Brain microvascular endothelial cell (primary cell): ENCODE measurements at places on chromosomes 6 and 20.

DNA sequence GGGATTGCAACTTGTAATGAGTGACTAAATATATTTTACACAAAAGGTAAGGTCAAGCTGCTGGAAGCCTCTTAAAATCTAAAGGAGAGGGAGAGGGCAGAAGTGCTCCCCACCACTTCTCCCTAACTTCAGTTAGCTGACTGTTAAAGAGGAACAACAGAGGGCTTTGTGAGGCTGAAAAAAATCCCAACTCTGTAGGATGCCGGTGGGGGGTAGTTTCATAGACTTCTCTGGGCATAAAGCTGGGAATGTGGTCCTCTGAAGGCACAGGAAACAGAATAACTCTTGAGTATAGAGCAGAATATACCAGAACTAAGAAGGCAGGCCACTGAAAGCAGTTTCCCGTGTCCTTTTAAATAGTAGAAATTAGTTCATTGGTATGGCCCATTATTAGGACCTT is 71.6 kb downstream of the KIF6 start:
- DNase-seq, result no peak

DNA sequence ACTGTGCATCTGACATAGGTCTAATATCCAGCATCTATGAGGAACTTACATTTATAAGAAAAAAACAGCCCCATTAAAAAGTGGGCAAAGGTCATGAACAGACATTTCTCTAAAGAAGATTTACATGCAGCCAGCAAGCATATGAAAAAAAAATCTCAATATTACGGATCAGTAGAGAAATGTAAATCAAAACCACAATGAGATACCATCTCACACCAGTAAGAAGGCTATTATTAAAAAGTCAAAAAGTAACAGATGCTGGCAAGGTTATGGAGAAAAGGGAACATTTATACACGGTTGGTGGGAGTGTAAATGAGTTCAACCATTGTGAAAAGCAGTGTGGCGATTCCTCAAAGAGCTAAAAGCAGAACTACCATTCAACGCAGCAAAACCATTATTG is 13.1 kb downstream of the METTL24 start:
- DNase-seq, result no peak

DNA sequence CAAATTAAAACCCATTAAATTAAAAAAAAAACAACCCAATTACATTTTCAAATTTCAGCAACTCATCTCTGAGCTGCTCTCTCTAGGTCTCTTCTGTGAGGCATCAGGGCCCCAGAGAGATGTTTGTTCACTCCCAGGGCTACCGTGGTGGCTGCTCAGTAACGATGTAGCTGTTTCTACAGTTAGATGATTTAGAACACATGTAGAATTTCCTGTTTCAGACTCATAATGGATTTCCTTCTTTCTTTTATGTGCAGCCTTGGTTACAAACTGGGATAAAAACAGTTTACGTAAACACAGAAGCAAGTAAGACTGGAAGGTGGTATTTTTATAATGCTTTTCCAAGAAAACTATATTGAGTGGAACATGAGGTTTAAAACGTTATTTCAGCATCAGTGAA is 116.1 kb upstream of the CCN2 start:
- no peak for DNase-seq

- no peak for DNase-seq
Measured at GRCh38 chr6:44302856-44303255, 10.3 kb downstream of the AARS2 start.

DNA sequence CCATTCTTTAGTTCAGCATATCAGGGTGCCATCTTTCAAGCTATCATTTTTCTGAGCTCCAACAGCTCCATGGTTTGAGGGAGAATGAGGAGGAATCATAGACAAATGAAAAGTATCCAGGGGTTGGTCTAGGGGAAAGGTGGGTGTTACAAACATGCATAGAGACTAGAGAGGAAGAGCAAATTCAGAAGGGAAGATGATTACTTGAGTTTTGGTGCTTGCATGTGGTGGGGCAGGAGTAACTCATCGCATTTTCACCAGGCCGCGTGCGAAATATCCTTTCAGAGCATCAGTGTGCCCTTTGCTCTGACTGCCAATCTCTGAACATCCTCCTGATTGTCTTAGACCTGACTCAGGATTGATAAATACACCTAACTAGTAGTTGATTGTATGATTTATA is 7.7 kb upstream of the BICRAL start:
- no peak for DNase-seq
